ENCODE measurements at places on chromosomes 6 and 20.

DNA sequence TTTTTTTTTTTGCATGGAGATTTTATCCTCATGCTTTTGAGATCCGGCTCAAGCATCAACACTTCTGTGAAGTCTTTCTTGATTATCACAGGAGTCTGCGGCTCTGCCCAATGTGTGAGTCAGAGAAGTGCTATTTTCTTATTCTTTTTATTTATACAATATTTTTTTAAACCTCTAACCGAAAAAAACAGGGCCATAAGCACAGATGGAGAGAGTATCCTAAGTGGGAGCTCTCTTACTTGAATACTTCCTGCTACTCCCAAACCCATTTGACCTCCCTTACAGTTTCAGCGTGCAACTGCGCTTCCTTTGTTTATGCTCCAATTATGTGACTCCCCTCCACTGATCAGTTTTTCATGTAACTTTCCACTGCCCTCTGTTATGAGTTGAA, 8.7 kb upstream of the ATXN1 start:
- DNase-seq, result no peak

DNA sequence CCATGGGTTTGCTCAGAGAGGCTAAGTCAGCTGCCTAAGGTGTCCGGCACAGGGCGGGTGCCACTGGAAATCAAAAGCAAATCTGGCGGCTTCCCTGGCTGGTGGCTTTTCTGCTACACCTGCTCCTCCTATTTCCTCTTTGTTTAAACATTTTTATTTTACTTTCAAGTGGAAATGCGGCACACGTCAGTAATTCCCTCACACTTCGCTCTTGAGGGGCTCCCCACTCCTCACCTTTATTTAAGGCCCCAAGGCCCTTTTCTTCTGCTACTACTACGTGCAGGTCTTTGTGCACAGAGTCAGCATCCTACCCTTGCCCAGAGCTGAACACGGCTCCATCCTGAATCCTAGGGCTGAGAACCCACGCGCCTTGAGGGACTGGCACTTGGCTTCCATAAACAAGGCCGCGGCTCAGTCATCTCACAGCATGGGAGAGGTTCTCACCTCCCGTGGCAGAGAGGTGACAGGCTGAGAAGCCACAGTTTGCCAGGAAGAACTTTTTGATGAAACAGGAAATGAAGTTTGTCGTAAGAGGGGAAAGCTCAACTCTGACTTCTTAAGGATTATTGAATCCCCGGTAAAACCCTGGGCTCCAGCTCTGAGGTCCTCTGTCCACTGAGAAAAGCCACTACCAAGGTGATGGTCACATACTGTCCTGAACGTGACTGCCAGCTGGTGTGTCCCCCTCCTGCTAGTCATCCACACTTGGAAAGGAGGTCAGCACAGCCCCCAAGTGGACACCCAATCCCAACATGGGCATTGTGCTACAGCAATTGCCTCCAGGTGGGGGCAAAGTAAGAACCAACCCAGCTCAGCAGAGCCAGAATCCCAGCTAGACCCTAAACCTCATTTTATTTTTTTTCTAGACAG, 48.0 kb downstream of the NFATC2 start:
- no peak for DNase-seq

GRCh38 chr6:83411731-83412130, 19.1 kb downstream of the ME1 start:
- no peak for DNase-seq

GRCh38 chr20:59857966-59858365, 75.5 kb downstream of the SYCP2 start:
- no peak for DNase-seq

DNA sequence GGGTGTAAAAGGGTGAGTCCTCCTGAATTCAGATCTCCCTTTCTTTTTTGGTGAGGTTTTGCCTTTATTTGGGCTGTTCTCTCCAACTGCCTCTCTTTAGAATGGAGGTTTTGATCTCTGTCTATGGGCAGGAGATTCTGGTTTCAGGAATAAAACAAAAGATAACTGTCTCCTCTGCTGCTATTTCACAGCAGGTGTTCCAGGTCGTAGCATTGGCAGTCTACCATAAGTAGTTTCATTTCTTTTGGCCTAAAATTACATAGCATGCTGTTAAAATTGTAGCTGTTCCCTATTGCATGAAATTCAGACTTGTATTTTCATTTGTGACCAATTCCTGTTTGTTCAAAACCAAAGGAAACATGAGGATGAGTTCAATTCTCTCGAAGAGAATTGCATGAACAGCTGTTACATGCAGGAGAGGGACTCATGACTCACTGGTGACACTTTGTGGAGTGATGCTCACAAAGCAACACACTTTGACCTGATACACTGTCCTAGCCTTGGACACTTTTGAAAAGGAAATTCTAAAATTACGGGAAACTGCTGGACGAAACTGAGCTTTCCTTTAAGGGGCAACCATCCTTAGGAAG, 76.8 kb upstream of the SIRPG start:
- peak; percentile 15 for DNase-seq

DNA sequence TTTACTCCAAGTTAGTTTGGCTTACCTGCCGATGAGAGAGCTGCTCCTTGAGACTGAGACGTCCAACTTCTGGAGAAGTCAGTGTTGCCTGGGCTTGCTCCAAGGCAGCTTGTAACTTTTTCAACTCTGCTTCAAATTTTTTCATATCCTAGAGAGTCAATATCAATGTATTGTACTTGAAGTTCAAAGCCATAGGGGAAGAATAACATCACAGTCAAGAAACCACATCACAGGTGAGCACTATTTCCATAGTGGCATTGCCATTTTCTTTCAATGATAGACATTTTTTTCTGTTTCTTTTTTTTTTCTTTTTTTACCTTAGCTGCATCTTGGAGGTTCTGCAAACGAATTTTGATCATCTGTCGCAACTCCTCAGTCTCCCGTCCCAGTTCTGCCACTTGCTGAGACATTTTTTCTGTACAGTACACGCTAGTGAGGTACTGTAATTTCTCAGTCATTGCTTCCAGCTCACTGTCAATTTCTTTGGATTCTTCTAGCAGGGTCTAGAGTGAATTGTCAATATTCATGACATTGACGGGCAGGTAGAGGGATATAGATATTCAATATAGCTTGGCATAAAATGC, 326.7 kb downstream of the SYNE1 start:
- DNase-seq, result no peak

DNA sequence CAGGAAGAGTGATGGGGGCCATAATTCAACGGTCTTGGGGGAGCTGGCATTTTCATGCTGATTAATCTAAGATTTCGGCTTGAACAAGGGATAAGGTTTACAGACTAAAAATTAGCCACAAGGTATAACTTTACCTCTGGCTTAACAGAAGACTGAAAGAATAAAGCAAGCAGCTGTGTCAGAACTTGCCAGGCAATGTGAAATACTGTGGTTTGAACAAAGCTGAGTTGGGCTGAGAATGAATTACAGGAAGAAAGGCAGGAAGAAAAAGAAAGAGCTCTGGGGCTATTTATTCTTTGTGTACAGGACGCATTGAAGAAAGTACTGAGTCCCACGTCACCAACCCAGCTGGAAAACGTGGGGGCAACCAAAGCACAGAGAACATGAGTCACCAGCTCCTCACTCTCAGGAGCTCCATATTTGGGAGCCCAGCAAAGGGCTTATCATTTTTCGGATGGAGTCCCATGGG, 121.5 kb upstream of the NEDD9 start:
- DNase-seq, result no peak

DNA sequence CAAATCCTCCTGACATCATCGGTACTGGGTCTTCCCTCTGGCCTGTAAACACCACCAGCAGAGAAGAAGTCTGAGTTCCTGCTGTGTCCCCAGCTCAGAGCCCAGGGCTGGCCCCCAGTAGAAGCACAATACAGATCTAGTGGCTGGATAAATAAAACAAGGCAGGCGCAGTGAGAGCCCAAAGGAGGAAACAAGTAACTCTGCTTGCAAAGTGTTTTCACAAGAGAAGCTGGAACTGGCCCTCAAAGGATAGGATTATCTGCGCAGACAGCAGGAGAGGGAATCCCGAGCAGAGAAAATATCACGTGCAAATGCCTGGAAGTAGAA, 205.1 kb downstream of the ZDHHC14 start:
- DNase-seq, result no peak

GRCh38 chr6:130730600-130730999, 96.6 kb upstream of the SMLR1 start:
- DNase-seq, result no peak

GRCh38 chr6:130743175-130743574, 84.0 kb upstream of the SMLR1 start:
- no peak for DNase-seq

DNA sequence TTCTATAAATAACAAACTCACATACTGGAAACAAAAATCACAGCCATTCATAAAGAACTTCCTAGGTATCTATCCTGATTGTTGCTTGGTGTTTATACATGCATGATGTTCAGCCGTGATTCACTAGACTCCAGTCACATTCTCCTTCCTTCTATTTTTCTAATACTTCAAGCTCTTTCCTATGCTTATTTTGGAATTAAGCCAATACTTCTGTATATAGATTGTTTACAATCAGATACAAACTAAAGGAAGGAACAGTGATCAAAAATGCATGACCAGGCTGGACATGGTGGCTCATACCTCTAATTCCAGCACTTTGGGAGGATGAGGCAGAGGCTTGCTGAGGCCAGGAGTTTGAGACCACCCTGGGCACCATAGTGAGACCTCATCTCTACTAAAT, 377.5 kb upstream of the IRAK1BP1 start:
- no peak for DNase-seq

DNA sequence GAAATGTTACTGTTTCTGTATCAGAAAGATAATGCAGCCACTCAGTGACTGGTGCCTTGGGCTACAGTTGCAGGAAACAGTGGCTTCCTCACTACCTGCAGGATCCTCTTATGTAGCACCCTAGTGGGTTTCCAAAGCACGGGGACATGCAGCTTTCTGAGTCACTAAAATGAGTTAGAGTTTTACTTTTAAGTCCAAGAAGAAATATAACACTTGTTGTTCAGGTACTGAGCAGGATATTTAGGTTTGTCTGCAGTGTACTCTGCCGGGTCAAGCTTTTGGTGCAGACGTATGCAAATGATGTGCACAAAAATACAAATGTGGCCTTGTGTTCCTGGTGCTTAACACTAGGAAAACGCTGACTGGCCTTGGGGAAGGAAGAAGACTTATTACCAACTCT, 22.0 kb downstream of the ACSS1 start:
- DNase-seq, result no peak

- no peak for DNase-seq
Observed at GRCh38 chr6:85272592-85272991, 177.3 kb upstream of the NT5E start.

DNA sequence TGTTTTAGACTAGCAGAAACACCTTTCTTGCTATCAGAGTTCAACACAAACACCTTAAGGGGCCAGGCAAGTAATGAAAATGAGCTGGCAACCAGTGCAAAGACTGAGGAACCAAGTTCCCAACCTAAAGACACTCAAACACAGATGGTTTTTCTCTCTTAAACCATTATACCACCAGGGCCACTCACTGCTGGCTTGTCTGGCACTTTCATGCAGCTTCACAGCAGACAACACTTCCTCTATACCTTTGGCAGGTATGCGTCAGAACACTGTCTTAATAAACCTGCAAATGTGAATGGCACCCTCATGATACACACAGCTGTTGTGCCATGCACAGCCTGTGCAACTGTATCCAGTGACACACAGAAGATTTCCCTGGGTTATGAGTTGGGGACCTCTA, 41.6 kb downstream of the NFATC2 start:
- DNase-seq, result no peak

DNA sequence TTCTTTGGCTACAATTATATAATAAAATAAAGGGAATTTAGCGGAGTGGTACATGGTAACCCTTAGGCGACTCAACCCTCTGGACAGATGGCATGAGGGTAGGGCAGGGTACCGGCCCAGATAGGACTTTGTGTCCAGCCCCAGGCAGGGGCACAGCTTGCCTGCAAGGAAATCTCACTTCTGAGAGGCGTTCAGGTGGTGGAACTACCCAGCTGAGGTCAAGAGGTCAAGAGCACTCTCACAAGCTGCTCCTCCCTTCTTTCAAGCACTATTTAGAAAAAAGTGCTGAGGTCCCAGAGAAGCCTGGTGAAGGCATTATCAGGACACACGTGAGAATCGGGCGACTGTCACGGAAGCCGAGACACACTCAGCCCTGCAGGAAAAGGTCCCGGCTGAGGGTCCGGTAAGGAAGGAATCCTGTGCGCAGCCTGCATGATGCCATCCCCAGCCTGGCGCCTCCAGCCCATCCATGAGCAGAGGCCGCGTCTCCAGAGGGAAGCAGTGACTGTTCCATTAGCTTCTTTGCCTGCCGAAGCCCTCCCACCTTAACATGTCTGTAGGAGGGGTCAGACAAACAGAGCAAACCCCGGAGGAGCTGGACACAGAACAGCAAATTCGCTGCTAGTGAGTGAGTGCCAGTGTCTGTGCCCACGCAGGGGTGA, 54.8 kb downstream of the WDR27 start:
- DNase-seq, result no peak

- no peak for DNase-seq
Observed at GRCh38 chr20:3646067-3646440, 17.1 kb downstream of the GFRA4 start.

GRCh38 chr6:159168536-159169192, 536 bp upstream of the FNDC1 start:
- no peak for DNase-seq

DNA sequence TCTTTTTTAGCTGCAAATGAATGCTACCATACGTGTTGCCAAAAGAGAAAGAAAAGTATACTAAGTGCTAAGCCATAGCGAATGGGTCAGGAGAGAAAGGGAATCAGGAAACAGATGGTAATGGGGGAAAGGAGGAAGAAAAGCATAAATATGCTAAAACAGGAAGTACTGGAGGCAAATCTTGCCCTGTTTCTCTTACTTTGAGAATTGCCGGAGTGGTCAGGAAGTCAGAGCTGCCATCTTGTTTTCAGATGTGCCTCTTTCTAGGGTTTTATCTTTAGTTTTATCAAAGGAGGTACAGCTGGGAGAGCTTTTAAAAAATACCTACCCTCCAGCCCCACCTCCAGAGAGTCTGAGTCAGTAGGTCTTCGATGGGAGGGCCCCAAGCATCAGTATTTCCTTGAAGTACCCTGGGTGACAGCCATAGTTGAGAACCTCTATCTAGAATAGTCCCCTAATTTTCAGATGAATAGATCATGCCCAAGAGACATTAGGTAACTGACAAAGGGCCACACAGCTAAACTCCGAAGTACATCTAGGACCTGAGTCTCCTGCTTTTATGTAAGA, 193.3 kb downstream of the CLIC5 start:
- DNase-seq, result no peak

- no peak for DNase-seq
Observed at GRCh38 chr6:133788556-133788955, 100.4 kb upstream of the TCF21 start.

DNA sequence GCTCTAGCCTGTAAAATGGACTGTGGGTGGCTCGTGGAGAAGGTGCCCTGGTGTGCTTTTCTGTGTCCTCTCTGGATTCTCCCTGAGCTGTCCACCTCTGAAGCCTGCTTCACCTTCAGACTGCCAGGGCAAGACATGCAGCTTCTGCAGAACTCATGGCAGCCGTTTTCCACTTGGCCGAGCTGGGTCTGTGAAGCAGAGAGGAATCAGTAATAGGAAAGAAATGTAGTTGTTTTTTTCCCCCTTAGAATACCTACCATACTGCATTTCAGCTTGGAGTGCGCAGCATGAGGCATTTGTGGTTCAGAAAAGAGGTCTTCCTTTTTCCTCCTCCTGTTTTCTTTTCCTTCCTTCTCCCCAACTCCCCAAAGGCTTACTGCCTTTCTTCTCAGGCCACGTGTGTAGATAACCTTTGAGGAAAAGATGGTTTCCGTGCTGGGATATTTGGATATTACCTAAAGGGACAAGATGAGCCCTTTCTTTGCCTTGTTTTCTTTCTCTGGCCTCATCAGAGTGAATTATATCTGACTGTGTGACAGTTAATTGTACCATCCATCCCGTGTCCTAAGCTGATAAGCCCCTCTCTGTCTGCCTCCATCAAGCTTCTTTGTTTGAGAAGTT, 39.4 kb downstream of the RREB1 start:
- no peak for DNase-seq

Data from HS-5 (cell line).